ENCODE measurements at places on chromosomes 6 and 20. TPM values are rescaled to one million over a fixed set of nuclear protein-coding genes. Genes with fewer than 3 reads are reported as not detected.

DNA sequence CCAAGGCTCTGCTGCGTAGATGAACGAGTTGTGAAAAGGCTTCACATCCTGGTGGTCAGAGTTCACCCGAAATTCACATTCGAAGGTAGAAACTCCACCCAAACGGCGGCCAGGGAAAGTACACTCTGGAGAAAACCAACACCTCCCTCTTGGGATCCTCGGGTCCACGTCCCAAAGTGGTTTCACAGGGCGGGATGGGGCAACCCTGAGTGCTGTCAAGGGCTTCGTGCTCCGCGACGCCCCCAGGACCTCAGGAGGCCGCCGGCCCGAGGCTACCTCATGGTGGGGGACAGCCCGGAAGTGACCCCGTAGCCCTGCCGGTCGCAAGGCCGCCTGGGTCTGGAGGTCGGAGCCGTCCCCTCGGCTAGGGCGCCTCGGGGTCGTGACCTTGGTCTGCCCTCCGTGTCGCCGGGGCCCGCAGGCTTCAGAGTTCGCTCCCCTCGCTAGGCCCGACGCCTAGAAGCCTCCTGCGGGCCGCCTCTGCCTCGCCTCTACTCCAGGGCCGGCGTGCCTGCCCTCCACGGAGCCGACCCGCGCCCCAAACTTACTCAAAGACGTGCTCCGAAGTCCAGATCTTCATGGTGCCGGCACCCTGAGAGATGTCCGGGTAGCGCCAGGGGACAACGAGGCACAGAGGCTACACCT is at the start of gene PRELID3B:
Gene PRELID3B (minus strand): TSS at position 636 of the 645 bp plus-strand sequence. CDS start 56 bp downstream, at position 580.
- DNase-seq, result no peak

DNA sequence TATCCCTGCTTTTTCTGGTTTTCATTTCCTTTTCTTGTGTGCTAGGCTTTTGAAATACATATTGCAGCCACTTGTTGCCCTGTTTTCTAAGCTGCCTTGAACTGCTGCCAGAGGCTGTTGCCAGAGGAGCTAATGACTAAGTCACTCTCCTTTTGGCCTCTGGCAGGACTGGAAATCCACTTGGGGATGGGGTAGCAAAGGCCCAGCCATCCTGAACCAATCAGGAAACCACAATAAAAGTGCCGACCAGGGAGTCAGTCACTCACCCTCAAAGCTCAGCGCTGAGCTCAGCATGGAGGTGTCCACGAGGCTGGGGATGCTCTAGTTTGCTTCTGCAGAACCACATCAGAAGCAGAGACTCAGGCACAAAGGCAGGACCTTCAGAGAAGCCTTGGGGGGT is 813.0 kb downstream of the DHX35 start:
- peak; percentile 89 for DNase-seq

TPD52L1 gene
- 124 TPM for total RNA-seq

DNA sequence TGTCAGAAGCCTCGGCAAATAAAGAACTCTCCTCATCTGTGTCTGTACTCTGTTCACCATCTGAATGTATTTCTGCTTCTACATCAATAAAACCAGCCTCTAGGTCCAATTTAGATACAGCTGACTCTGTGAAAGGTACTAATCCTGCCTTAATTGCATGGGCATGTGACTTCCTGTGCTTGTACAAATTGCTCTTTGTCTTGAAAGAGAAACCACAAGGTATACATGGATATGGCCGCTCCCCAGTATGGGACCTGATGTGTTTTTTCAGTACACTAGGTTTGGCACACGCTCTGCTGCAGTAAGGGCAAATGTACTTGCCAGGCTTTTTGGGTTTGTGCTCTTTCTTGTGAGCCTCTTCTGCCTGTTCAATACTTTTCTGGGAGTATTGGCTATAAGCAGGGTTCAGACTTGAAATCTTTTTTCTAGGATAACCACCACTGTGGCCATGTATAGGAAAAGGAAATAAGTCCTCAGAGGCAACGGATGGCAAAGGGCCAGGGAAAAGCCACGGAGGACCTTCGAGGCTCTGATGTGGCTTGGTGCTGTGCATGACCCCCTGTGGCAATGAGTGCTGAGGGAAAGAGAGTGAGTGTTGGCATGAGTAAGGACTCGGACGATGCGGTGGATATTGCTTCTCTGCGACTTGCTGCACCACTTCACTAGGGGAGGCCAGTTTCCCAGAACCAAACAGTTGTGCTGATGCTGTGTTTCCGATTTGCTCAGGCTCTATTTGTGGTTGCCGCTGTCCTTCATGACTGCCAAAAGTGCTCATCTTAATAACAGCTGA is 170.9 kb downstream of the HIVEP2 start:
- DNase-seq, result no peak

- DNase-seq, result peak; percentile 86
Observed at GRCh38 chr20:1225783-1226654, at the start of gene RAD21L1. RAD21L1 (plus strand) TSS chr20:1226044; CDS start chr20:1228454, 2,410 bp downstream.

DNA sequence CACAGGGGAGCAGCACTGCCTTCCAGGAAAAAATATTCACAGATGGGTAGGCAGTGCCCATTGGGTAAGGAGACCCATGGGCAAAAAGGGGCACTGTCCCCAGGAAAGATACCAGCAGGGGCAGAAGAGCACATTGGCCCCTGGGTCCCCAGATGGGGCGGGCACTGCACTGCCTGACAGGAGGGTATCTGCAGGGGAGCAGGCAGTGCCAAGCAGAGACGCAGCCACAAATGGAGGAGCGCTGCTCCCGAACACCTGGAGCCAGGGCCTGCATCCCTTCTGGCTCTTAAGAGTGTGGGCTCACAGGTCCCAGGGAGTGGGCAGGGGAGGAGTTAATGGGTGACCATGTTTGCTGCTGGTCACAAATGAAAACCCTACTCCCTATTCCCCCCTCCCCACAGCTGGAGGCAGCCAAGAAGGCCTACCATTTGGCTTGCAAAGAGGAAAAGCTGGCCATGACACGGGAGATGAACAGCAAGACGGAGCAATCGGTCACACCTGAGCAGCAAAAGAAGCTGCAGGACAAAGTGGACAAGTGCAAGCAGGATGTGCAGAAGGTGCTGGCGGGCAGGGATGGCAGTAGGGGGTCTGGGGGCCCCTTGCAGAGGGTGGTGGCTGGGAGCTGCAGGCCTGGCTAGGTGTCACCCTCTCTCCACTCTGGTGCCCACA is 27.0 kb downstream of the SPDEF start:
- DNase-seq, result no peak

DNA sequence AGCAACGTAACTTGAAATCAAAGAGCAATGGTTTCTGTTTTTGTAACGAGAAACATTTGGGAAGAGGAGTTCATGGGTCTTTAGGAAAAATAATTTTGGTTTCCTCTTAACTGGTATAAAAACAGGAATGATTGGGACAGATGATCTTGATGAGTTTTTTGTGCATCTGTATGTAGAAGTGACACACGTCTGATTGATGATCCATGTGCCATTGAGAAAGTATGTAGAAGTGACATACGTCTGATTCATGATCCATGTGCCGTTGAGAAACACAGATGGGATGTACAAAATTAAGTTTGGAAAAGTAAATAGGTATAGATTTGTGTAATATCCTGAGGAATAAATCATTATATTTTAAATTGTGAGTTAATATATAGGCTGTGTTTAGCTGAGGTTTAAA is 2.1 kb downstream of the KIAA1586 start:
- no peak for DNase-seq

APOBEC2 gene
- 145 TPM for total RNA-seq

DNA sequence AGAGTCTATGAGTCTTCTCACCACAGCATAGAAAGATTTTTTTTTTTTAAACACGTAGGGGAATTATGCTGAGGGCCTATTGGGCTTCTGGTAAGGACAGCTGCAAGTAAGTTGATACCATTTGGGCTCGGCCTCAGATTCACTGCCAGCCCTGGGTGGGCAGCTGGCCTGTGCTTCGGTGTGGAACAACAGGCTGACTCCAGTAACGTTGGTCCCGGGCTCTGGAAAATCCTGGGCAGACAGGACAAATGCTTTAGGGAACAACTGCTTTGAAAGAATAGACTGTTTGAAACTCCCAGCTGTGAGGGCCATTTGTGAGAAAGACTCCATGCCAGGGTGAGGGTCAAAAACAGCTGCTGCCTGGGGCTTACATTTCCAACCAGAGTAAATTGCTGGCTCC is 366.5 kb downstream of the QKI start:
- peak; percentile 89 for DNase-seq

DNA sequence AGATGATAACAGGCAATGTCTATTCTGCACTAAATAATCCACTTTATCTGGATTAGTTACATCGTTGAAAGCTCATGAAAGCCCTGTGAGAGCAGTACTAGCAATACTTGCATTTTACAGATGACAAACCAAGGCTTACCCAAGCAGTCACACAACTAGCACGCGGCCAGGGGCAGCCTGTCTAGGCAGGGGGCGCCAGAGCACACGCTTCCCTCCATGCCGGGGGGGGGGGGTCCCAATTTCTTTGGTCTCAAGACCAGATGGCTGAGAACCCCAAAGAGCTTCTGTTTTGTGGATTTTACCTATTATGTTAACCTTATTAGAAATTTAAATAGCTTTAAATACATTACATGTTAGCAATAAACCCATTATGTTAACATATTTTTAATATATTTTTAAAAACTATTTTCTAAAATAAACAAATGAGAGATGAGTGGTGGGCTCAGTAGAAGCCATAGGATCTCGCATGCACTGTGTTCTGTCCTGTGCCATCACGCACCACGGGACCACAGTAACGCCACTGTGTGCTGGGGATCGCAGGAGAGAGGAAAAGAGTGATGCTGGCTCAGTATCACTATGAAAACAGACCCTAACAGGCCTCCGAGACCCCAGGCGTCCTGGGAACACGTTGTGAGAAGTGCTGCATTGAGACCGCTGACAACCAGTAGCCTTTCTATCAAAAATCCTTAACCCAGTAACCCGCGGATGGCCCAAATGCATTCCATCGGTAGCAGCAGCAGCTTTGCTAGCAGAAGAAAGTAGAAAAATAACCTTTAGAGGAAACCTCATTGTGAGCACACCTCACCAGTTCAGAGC is 5.3 kb upstream of the PRR18 start:
- DNase-seq, result no peak
